ENCODE measurements at places on chromosomes 2 and 18.

GRCh38 chr18:7459851-7460770, 107.0 kb upstream of the PTPRM start:
- DNase-seq: no peak

DNA sequence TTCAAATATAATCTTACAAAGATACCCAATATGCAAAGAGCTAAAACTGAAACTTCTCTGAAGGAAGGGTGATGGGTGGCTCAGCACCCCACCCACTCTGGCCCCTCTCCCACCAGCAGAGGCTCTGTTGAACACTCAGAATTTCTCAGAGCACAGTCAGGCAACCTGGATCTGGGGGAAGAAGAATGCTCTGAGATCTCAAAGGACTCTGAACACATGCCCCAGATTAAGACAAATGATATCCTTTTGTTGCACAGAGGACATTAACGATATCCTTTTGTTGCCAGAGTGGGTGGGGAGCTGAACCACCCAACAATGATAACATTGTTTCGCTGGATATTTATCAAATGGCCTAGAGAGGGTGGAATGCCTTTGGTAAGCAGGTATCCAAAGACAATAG, 104.8 kb downstream of the LBH start:
- DNase-seq: no peak

- no peak for DNase-seq
Measured at GRCh38 chr2:33342705-33343104, 133.7 kb upstream of the RASGRP3 start.

DNA sequence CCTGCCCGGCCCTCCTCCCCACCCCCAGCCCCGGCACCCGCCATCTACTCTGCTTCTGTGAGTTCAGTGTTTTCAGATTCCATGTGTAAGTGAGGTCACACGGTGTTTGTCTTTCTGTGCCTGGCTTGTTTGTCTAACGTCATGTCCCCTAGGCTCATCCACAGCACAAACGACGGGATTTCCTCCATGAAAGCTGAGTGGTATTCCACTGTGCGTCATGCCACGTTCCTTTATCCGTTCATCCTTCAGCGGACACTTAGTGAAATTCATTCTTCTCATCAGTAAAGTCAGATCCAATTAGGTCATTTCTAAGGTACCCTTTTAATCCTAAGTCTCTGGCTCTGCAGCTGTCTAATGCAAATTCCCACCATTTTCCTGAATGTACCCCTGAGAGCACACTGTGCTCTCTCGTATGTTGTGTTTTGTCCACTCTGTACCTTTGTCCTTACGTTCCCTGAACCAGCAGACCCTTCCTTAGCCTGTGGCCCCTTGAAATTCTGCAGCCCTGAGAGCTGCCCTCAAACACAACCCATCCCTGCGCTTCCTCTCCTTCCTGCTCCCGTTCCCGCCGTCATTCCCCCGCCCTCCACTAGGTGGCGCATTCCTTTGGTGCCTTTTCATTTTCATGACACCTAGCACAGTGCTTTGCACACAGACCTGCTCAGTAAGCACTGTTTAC, 44.1 kb downstream of the TRAPPC12 start:
- peak; percentile 76 for DNase-seq

DNA sequence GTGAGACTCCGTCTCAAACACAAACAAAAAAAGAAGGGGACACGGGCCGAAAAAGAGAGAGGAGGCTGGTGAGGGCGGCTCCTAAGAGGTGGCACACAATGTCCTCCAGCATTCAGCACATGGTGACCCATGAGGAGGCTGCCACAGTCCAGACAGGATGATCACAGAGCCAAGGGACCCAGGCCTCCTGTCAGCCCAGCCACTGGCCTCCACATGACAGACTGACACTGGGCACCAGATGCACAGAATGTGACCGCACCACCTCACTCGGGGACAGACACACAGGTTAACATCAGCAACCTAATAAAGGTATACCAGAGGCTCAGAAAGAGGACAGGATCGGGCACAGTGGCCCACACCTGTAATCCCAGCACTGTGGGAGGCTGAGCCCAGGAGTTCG, 21.0 kb downstream of the PASK start:
- DNase-seq: no peak
